ENCODE measurements at places on chromosomes 1 and 21.
A peak's percentile ranks its signal among the peaks of the same experiment; 100 is the strongest.

- peak; percentile 40 for DNase-seq
Observed at GRCh38 chr1:199490769-199491527, 536.6 kb upstream of the NR5A2 start.

- no peak for DNase-seq
Observed at GRCh38 chr21:46135782-46136395, 19.5 kb downstream of the FTCD start.

- no peak for DNase-seq
Observed at GRCh38 chr1:53359934-53360276, 32.0 kb upstream of the LRP8 start.

DNA sequence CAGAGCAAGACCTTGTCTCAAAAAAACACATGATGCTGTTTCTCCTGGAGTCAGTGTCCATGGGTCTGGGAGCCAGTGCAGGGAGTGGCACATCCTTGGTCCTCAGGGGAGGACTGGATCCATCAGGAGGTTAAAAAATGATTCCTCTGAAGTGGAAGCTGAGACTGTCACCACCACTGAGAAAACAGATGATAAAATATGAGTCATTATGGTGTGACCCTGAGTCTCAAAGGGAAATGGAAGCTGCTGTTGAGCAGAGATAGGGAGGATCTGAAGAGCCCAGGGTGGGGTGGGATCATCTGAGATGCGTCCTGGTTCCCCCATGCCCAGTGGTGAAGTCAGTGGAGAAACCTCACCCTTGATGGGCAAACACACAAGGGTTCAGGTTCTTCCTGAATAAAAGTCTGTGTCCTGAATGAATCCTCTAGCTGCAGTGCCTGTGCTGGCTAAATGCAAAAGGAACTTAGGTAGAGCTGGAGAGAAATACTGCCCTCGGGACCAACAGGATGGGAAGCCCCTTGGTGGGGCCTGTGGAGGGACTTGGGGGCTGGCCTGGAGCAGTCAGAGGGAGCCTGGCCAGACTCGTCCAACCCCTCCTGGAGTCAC is 61.6 kb upstream of the TENT5B start:
- DNase-seq = peak; percentile 35

GRCh38 chr1:45622524-45623394 is 1.1 kb downstream of the CCDC17 start:
- DNase-seq = no peak

GRCh38 chr1:29833581-29833980 is 597.3 kb downstream of the PTPRU start:
- no peak for DNase-seq
